ENCODE measurements at places on chromosomes 5 and 9. TPM values are rescaled to one million over a fixed set of nuclear protein-coding genes. Genes with fewer than 3 reads are reported as not detected.

Gene PCDHA6
- total RNA-seq = 26.8 TPM

Gene WNT8A
- not detected for total RNA-seq

Gene CARTPT
- not detected for total RNA-seq

Gene SLC23A1
- not detected for total RNA-seq

Gene DDX4
- total RNA-seq = 0.09 TPM

Gene TMEM252
- total RNA-seq = not detected

Gene EDIL3
- 72.4 TPM for total RNA-seq

Gene LCN10
- not detected for total RNA-seq

Gene RPL7A
- 564 TPM for total RNA-seq

Gene TAF11L3
- total RNA-seq = not detected

Gene ADRA1B
- total RNA-seq = 0.54 TPM

Gene PCDHGA7
- total RNA-seq = 20.0 TPM

Gene OSMR
- total RNA-seq = 6.8 TPM

Gene SPATA31A5
- not detected for total RNA-seq

Gene CATSPER3
- total RNA-seq = 0.45 TPM

Gene NR4A3
- 1.3 TPM for total RNA-seq

Gene PDCD1LG2
- total RNA-seq = 0.09 TPM

Gene PLEKHG4B
- 8.2 TPM for total RNA-seq

Gene PPP1R2B
- not detected for total RNA-seq

Gene PCDHAC1
- 32.4 TPM for total RNA-seq

Gene PCDHB15
- 25.0 TPM for total RNA-seq

Gene FLT4
- total RNA-seq = 8.1 TPM

Gene STC2
- 0.64 TPM for total RNA-seq
